ENCODE measurements at places on chromosomes 3 and 15.

DNA sequence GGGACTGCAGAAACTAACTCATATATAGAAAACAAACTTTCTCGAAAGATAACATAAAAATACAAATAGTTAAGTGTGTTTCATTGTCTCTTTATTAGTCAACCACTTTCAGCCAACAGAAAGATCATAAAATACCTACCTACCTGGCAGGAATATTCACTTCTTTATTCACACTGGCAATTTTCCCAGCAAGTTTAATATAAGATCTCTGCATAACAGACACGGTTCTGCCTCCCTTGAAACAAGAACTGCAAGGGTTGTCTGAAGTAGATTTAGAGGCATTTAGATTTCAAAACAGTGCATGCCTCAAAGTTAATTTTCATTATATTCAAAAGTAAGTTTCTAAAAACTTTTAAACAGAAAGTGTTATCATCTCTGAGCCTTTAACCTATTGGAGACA, 7.1 kb downstream of the NPTN start:
- DNase-seq = no peak

GRCh38 chr3:189655617-189656016, 24.4 kb downstream of the TP63 start:
- no peak for DNase-seq

- no peak for DNase-seq
Measured at GRCh38 chr3:13706886-13707285, 158.0 kb downstream of the FBLN2 start.

DNA sequence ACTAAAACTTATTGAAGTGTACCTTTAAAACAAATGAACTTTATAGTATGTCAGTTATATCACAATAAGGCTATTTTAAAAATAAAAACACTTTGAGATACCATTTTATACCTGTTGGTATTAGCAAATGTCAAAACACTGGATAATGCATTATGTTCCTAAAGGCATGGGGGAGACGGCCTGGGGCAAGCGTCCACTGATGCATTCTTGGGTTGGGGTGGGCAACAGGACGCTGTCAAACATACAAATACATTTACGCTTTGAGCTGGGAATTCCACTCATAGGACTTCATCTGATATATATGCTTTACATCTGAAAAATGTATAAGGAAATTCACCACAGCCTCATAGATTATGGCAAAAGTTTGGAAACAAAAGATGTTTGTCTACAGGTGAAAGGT, 7.6 kb upstream of the GATA2 start:
- no peak for DNase-seq

GRCh38 chr3:169699070-169699469, 35.6 kb upstream of the MECOM start:
- DNase-seq = no peak

GRCh38 chr3:4310971-4311370, 7.8 kb downstream of the SETMAR start:
- DNase-seq = no peak

Measured in lung (tissue), 17 donors.